ENCODE measurements at places on chromosomes 2 and 18. TPM values are rescaled to one million over a fixed set of nuclear protein-coding genes. Genes with fewer than 3 reads are reported as not detected.

DNA sequence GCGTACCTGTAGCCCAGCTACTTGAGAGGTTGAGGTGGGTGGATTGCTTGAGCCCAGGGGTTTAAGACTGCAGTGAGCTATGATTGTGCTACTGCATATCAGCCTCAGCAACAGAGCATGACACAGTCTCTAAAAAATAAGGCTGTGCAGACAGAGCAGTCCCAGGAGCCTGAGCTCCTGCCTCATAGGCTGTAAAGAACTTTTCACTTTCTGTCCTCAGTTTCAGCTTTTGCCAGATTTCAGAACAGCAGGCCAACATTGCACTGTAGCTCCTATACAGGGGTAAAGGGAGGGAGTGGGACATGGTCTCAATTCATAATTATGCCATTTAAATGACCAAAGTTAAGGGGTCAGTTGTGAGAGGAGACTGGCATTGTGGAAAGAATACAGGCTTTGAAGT lies 150.6 kb downstream of the GALNT1 start:
- no peaks in the 10 kb centered on the region for H3K4me1 ChIP-seq
- no peak for DNase-seq
- no peaks in the 10 kb centered on the region for H3K27me3 ChIP-seq
- H3K4me3 ChIP-seq = no peak overlapping the region

GRCh38 chr2:143754742-143755141 lies 625.5 kb downstream of the ARHGAP15 start:
- H3K27ac ChIP-seq = no peak overlapping the region
- H3K27me3 ChIP-seq = no peaks in the 10 kb centered on the region

DNA sequence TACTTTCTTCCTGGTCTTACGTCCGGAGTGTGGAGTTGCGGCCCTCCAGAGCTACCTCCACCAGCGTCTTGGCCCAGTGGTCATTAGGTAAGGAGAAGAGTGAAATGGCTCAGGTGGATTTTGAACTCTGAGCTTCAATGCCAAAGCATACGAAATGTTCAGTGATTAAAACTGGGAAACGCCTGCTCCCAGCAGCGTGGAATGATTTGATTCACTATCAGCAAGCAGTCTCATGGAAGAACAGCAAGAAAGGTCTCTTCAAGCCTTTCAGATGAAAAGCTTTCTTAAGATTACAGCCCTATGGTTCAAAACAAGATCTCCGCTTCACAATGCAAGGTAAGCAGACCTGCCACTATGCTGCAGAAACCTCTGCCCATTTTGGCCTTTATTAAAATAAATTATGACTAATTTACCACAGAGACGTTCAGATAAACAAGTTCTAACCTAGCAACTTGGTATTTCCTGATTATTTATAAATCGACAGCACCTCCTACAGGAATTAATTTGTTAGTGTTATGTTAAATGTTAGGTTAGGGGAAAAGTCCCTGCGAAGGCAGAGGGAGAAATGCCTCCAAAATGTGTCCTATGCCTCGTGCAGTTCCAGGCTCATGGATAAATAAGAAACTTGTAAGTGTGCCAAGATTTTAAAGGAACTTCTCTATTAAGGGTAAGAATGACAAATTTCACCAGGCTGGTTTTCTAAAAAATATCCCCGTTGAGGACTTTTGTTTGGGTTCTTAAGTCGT lies 10.1 kb downstream of the SP9 start:
- H3K4me1 ChIP-seq = peaks cover 33% of the 10 kb centered on the region
- no peak overlapping the region for H3K27ac ChIP-seq
- no peak overlapping the region for H3K4me3 ChIP-seq

DNA sequence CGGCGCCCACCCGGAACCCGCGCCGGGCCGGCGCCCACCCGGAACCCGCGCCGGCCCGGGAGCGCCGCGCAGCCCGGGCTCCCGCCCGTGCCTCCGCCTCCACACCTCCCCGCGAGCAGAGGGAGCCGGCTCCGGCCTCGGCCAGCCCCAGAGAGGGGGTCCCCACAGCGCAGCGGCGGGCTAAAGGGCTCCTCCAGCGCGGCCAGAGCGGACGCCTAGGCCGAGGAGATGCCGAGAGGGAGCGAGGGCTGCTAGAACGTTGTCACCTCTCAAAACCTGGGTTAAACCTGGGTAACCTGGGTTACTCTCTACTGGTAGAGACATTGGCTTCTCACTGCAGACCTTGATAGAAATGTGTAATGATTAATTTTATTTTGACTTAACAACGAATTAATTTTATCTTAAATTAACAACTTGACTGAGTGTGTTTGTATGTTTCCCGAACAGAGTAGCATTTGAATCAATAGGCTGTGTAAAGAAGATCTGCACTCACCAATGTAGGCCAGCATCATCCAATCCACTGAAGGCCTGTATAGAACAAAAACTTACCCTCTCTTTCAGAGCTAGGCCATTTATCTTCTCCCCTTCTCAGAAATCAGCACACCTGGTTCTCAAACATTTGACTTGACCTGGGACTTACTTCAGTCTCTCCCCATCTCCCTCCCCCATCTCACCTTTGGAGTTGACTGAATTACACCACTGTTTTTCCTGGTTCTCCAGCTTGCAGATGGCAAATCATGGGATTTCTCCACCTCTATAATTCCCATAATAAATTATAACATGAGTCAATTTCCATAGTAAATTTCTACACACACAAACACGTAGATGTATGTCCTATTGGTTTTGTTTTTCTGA lies 242.7 kb downstream of the ASXL3 start:
- peaks cover 13% of the 10 kb centered on the region for H3K4me1 ChIP-seq
- H3K4me3 ChIP-seq = no peak overlapping the region
- no peaks in the 10 kb centered on the region for H3K27me3 ChIP-seq
- H3K36me3 ChIP-seq = no peaks in the 10 kb centered on the region
- H3K27ac ChIP-seq = peak overlapping the region; percentile 46

GRCh38 chr18:79495591-79496071 lies 99.9 kb downstream of the NFATC1 start:
- no peaks in the 10 kb centered on the region for H3K36me3 ChIP-seq
- H3K4me1 ChIP-seq = no peaks in the 10 kb centered on the region
- H3K4me3 ChIP-seq = no peak overlapping the region
- DNase-seq = no peak

GRCh38 chr2:157940024-157940423 lies 63.9 kb upstream of the ACVR1 start:
- no peaks in the 10 kb centered on the region for H3K27me3 ChIP-seq
- no peaks in the 10 kb centered on the region for H3K36me3 ChIP-seq
- H3K4me3 ChIP-seq = no peak overlapping the region

DNA sequence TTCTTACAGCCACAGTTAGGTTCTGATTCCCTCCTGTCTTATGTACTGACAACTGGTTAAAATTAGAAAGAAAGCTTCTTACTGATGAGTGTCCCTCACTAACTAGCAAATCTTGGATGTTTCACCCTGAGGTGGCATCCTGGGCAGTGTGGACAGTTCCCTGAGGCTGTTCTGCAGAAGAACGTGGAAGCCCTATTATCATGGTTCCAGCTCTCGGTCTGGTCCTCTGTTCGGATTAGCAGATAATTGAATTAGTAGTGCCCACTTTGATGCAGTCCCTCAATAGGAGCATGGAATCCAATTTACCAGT lies 381.7 kb upstream of the NT5C1B start:
- H3K27ac ChIP-seq = peak overlapping the region; percentile 25
- H3K36me3 ChIP-seq = no peaks in the 10 kb centered on the region
- no peak overlapping the region for H3K4me3 ChIP-seq
- peaks cover 9% of the 10 kb centered on the region for H3K4me1 ChIP-seq

DNA sequence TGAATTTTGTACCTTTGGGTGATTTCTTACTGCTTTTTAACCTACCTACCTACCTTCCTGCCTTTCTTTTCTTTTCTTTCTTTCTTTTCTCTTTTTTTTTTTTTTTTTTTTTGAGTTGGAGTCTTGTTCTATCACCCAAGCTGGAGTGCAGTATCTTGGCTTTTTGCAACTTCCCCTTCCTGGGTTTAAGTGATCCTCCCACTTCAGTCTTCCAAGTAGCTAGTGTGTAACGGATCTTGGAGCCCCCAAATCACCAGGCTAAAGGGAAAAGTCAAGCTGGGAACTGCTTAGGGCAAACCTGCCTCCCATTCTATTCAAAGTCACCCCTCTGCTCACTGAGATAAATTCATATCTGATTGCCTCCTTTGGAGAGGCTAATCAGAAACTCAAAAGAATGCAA lies 61.3 kb downstream of the DDX18 start:
- no peaks in the 10 kb centered on the region for H3K36me3 ChIP-seq
- no peak overlapping the region for H3K27ac ChIP-seq
- no peaks in the 10 kb centered on the region for H3K27me3 ChIP-seq
- no peaks in the 10 kb centered on the region for H3K4me1 ChIP-seq
- DNase-seq = no peak

DNA sequence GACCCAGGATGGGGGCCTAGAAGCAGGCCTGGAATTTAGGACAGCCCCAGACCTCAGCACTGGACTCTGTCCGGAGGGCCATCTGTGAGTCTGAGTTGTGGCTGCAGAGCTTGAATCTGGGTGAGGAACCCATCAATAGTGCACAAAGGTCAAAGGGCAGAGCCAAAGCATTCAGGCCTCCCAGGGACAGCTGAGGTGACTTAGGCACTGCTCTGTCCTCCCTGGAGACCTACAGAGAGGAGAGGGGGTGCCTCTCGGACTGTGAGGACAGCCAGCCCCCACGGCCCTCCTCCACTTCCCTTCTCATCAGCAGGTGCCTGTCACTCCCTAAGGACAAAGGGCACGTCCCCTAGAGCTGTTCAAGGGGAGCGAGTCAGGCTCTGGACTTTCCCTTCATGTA lies 25.1 kb upstream of the PRLH start:
- H3K4me1 ChIP-seq = no peaks in the 10 kb centered on the region
- H3K4me3 ChIP-seq = no peak overlapping the region
- no peaks in the 10 kb centered on the region for H3K27me3 ChIP-seq
- DNase-seq = no peak
- H3K36me3 ChIP-seq = no peaks in the 10 kb centered on the region

DNA sequence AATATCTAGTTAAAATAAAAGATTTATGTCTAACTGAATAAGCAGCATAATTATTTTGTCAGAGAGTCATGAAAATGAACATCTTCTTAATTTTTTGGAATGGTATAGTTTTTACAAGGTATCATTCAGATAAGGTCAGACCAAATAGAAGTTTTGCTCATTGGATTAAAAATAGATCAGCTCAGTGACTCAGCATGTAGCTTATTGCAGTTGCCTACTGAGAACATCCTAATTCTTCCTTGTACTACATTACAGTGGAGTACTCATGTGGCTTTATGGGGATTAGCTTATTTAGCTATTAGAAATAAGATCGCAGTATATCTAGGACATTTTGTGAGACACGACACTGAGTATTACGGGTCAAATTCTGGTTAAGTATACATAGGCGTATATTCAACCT lies 38.2 kb upstream of the PPM1B start:
- no peak overlapping the region for H3K27ac ChIP-seq
- no peak for DNase-seq
- no peaks in the 10 kb centered on the region for H3K4me1 ChIP-seq
- no peaks in the 10 kb centered on the region for H3K27me3 ChIP-seq
- H3K4me3 ChIP-seq = no peak overlapping the region

DNA sequence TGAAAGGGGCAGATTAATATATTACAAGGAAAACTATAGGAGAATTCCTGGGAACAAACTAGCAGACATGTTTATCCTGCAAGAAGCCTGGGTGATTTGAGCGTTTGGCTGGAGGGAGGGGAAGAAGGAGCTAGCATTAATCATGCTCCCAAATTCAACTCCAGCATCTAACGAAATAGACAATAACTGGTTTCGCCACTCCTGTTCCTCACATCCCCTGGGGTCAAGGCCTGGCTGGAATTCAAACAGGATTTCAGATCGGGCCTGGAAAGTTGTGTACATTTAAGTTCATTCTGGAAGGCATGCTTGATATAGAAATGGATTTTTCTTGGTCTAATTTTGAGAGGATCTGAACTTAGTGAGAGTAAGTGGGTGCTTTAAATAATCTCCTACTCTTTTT lies 126.1 kb upstream of the CTAGE1 start:
- no peaks in the 10 kb centered on the region for H3K4me1 ChIP-seq
- DNase-seq = no peak
- H3K36me3 ChIP-seq = no peaks in the 10 kb centered on the region
- H3K27ac ChIP-seq = no peak overlapping the region
- no peaks in the 10 kb centered on the region for H3K27me3 ChIP-seq
- no peak overlapping the region for H3K4me3 ChIP-seq

DNA sequence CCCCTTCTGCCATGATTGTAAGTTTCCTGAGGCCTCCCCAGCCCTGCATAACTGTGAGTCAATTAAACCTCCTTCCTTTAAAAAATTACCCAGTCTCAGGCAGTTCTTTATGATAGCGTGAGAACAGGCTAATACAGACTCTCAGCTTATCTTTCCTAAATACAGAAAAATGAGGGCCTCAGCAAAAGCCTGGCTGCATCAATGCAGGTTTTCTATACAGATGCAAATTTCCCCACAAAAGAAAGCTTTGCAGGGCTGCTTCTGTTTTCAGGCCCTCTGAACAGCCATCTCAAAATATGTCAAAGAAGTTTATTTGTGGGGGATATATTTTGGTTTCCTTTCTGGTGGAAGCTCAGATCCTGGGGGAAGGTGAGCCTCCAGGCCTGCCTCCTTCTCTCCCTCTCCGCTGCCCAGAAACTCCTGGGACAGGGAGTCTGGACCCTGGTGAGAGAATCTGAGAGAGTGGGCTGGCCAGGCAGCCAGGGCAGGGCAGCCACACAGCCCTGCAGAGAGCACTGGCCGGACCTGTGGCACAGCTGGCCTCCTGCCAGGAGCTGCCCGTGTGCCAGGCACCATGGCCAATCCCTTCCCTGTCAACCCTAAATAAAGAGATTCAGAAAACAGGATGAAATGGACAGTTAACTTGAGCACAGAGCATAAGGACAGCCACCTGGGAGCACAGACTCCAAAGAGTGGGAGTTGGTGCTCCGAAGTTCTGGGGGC lies 21.6 kb upstream of the AGXT start:
- no peak for DNase-seq
- no peaks in the 10 kb centered on the region for H3K4me1 ChIP-seq
- H3K36me3 ChIP-seq = no peaks in the 10 kb centered on the region
- no peak overlapping the region for H3K27ac ChIP-seq

GRCh38 chr2:231642631-231643494 lies 50.2 kb downstream of the TEX44 start:
- peak; percentile 51 for DNase-seq
- H3K4me1 ChIP-seq = peaks cover 4% of the 10 kb centered on the region
- no peaks in the 10 kb centered on the region for H3K36me3 ChIP-seq
- H3K27ac ChIP-seq = no peak overlapping the region

DNA sequence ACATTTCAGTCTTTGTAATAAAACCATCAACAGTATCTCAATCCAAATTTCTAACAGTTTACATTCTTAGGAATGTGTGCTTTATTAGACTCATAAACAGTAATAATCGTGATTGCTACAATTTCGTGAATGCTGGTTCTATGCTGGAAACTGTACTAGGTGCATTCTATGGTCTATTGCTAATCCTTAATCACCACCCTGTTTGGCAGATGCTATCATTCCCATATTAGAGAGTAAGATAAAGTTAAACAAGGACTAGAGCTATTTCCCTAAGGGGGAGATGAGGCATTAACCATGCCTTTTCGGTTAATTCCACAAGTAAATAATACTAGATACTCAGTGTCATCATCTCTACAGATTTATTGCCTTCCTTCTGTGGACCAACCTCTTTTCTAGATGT lies 244.0 kb downstream of the PAX3 start:
- no peak for DNase-seq
- H3K4me1 ChIP-seq = no peaks in the 10 kb centered on the region
- H3K4me3 ChIP-seq = no peak overlapping the region
- H3K27me3 ChIP-seq = no peaks in the 10 kb centered on the region

- no peak overlapping the region for H3K4me3 ChIP-seq
- no peak for DNase-seq
- no peak overlapping the region for H3K27ac ChIP-seq
Measured at GRCh38 chr2:37711308-37711731, 39.9 kb upstream of the CDC42EP3 start.

C2orf81 gene
- 1.6 TPM for total RNA-seq

RTP5 gene
- total RNA-seq = not detected

KCNE4 gene
- total RNA-seq = 4.6 TPM

KRTCAP3 gene
- 25.2 TPM for total RNA-seq

GNAL gene
- 33.0 TPM for total RNA-seq

NRP2 gene
- total RNA-seq = 5.7 TPM

Measured in body of pancreas (tissue), 4 donors.